ENCODE measurements at places on chromosomes 1 and 21.

GRCh38 chr1:37449936-37450335 lies 24.4 kb upstream of the ZC3H12A start:
- no peak for DNase-seq

DNA sequence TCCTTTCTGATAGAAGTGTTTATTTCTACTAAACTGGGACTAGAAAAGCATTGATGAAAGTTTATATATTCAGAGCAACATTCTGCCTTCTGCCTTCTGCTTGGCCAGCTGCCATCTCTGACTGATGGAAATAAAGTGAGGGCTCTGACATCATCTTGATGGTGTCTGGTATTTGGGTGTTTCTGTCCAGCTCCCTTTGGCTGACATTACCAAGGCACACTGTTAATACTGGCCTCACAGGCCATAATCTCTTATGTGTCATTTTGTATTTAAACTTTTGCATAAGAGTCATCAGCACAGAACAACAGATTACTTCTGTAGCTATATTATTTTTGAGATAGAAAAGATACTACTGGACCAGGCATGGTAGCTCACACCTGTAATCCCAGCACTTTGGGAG lies 216.9 kb downstream of the RYR2 start:
- DNase-seq: no peak

- DNase-seq: no peak
Observed at GRCh38 chr1:116918714-116919357, 9.1 kb downstream of the PTGFRN start.

- no peak for DNase-seq
Observed at GRCh38 chr21:15870819-15871218, 141.0 kb downstream of the USP25 start.

- peak; percentile 20 for DNase-seq
Observed at GRCh38 chr1:187433598-187433997, 604.8 kb downstream of the PLA2G4A start.

- DNase-seq: peak; percentile 35
Observed at GRCh38 chr21:36980280-36981048, 14.0 kb upstream of the HLCS start.

DNA sequence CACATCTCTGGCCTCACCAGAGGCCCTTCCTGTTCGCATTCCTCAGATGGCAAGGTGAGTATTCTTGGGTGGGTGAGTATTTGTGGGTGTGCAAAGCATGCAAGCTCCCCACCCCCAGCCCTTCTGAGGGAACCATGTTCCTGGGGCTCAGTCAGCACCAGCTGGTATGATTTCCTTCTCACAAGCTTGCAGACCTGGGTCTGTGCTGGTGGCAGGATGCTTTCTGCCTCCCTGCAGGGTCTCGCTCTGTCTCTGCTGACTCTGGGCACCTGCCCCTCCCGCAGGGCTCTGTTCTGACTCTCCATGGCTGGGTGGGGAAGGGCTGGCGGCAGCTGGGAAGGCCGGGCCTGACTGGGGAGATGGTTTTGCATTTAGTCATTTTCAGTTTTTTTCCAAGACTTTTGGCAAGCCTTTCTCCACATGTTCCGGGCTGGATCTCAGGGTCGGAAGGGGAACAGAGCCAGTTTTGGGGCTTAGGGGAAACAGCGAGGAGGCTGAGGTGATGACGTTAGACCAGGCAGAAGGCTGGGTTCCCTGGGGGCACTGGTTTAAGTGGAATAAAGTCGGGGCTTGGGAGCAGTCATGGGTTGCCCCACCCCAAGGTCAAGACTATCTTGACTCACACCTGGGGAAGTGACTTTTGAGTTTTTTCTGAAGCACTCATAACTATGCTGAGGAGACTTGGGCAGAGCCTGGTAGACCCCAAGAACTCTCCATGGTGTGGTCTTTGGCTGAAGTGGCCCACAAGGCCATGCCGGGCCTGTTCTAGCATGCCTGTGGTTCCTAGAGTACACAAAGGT lies 6.2 kb downstream of the RASSF5 start:
- DNase-seq: peak; percentile 85

- peak; percentile 26 for DNase-seq
Observed at GRCh38 chr21:46295177-46295770, 9.1 kb downstream of the YBEY start.

DNA sequence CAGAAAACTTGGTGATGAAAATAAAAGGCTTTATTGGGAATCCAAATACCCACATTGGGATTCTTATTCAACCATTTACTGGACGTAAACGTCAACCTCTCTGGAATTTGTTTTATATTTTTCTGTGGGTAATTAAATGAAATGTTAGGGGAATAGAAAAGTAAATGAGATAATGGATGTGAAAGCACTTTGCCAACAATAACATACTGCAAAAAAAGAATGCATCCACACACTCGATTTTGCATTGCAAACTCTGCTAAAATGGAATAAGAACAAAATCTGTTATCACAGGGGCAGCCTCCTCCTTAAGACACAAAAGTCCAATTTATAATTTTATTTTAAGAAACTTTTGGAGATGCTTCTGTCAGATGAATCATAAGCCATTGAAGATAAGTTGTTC lies 88.4 kb downstream of the ERG start:
- DNase-seq: no peak

GRCh38 chr1:234941321-234942011 lies 187.2 kb downstream of the TOMM20 start:
- DNase-seq: no peak

GRCh38 chr21:39637971-39638240 lies 25.2 kb downstream of the B3GALT5 start:
- no peak for DNase-seq

DNA sequence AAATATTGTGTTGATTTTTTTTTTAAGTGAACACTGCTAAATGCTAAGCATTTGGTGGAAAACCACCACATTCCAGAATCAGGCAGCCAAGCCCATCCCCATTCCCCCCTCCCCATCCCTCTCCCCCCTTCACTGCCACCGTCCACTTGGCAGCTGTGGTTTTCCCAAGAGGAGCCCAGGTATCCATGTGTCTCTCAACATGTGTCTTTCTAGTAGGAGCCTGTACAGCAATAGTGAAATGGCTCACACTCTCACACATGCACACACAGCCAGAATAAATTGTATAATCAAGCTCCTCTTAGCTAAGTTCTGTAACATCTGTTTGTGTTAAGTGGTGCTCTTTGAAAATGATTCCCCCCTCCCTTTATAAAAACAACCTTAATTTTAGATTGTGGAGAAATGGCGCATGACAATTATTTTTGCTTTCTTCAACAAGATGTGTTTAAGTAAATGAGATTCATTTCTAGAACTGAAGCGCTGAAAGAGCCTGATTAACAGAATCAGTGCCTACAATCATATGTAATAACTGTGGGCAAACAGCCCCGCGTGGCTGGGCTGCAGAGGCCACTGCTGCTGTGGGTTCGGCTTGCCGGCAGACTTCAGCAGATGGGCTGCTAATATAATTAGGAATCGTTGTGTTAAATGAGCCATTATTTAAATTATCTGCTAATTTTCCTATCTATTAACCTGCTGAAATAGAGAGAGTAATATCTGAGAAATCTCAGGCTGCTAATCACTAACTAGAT lies 43.3 kb downstream of the BACE2 start:
- DNase-seq: no peak

- no peak for DNase-seq
Observed at GRCh38 chr1:179558078-179558477, 17.7 kb downstream of the NPHS2 start.

GRCh38 chr1:64917328-64917861 lies 49.0 kb downstream of the JAK1 start:
- DNase-seq: peak; percentile 96

DNA sequence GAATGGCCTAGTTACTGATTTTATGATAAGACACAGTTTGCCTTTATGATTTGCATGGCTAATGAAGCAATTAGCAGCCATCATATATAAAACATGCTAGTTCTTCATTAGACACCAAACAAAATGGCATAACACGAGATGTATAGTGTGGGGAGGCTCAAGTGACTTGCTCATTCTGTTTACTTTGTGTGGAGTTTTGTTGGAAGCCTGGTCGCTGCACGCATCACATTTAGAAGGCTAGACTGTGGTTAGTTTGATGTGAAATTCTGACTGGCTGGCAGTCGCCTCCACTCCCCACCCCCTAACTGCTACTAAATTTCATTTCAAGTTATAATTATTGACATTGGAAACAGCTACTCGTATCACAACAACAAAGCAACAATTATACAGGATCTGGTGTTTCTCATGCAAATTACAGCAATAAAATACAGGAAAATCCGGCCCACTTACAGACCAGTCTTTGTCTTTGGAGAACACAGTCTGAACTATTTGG lies 356.1 kb downstream of the LMO4 start:
- DNase-seq: no peak

DNA sequence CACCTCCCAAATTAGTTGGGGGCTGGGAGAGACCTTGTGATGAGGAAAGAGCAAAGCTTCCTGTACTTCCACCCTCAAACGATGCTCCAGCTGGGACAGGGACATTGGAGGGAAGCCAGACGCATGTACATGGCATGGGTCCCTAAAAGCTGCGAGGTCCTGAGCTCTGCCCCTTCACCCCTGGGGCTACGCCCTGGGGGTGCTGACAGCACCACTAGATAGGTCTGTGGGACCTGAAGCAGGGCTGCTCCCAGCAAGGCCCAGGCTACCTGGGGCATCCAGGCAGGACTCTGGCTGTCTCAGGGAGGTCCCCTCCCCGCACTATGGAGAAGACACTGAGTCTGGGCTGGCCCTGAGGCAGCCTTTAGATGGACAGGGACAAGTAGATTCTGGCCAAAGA lies 83.4 kb downstream of the DMRTB1 start:
- DNase-seq: no peak

DNA sequence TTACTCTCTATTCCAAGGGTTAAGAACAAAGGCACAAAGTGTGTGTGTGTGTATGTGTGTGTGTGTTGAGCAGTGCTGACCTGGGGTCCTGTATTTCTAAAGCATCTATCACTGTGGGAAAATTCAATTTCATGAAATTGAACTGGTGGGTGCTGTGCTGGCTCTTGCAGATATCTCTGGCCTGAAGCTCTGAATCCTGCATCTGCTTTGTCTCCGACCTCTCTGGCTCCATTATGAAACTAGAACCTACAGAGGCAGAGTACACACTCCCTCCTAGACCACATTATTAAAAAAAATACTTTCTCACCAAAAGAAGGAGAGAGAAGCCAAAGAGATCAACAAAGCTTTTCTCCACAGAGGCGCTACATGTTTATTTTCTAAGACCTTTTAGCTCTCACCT lies 88.4 kb upstream of the PDE4B start:
- no peak for DNase-seq

All from ELR (cell line).